ENCODE measurements at places on chromosomes 2 and 18.
A peak's percentile ranks its signal among the peaks of the same experiment; 100 is the strongest.

DNA sequence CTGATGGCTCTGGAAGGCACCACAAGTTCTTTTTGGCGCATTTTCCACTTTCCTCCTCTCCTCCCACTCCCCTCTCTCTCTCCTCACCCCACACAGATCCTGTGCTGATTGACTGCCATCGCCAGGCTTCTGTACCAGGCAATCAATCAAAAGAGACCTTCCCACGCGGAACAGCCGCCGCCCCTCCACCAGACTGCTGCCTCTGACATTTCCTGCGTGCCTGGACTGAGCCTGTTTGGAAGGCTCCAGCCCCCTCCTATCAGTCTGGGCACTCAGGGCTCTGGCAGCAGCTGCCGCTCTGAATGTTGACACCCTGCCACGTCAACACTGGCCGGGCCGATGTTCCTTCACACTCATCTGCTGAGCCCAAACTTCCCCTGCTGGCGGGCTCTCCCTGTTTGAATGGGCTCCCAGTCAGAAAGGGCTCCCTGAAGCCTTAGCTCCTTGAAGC, 467.7 kb downstream of the EPHA4 start:
- no peak for DNase-seq

DNA sequence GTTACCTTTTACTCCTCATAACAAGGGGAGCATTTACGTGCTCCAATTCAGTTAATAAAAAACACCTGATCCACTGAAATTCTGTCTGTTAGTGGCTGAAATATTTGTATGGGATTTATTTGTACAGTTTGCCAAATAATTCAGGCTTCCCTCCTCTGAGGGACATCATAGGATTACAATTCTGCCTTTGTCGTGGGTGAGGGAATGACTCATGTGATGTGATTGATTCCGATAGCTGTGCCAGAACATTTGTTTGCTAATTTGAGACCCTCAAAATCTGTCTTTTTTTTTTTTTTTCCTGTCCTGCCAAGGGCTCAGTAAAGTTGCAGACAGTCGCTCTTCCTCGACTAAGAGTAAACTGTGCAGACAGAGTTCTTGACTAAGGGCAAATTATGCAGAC, 612.6 kb upstream of the CDH2 start:
- DNase-seq = no peak

DNA sequence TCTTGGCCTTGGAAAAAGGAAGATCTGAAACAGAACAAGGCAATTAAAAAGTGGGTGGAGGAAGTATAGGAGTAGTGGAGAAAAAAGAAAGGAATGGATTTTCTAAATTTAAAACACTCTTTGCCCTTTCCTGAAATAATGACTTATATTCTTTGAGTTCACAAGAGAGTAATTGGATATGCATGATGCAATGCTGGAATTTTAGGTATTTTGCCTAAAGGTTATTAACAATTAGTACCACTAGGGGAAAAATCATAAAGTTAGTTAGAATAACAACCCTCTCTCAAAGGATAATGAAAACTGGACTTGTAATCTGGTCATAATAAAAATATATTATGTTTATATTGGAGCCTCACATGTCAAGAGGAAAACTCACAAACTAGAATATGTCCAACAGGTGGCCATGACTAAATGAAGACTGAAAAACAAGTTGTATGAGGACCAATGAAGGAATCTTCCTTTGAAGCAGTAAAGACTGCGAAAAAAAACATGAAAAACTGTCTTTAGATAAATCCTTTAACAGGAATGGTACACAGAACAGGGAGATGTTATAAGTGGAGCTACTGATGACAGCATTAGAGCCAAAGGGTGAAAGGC, 281.8 kb downstream of the NCKAP5 start:
- no peak for DNase-seq

DNA sequence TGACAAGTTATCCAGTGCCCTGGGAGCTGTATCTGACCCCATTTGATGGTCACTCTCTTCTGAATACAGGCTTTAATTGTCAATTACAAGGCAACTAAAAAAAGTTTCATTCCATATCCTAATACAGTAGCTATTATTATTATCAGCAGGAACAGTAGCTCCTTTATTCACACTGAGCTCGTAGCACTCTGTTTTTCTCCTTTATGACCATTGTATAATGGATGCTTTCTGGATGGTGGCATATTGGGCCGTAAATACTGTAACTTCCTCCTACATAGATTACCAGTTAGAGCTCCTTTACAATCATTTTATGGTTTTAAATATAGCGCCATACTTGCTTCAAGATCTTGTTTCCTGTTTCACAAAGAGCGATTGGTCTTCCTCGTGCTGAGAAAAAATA, 1040.3 kb downstream of the TSN start:
- DNase-seq = no peak

- DNase-seq = no peak
Measured at GRCh38 chr2:25362434-25363145, 20.9 kb upstream of the DNMT3A start.

- no peak for DNase-seq
Measured at GRCh38 chr2:20135631-20136050, 84.2 kb upstream of the LAPTM4A start.

DNA sequence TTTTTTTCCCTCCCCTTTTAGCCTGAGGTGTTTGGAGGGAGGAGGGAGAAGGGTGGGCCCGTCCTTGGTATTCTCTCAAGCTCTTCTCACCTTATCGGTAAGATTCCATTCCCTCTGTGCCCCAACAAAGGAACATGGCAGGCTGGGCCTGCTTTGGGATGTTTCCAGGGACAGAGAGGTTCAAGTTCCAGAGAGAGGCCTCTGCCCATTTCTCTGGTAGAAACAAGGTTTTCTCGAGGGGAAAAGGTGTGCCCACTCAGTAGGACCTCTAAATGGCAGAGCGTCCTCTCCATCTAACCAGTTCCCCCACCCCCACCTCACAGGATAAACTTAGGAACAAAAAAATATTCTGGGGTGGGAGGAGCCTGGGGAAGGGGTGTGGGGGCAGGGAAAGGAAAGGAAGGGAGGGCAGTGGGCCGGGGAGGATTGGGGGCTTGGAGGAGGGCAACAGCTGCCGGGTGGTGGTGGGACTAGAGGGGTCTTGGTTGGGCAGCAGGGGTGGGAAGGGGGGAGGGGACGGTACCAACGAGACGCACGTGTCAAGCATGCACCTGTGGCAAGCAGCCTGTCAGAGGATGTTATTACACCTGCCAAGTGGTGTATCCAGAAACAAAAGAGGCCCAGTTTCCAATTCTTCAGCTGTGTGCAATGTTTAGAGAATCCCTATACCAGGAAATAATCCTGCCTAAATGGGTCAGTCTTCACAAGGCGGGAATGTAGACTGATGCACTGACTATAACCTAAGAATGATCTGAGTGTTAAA, 2.1 kb downstream of the PCBP1 start:
- no peak for DNase-seq

DNA sequence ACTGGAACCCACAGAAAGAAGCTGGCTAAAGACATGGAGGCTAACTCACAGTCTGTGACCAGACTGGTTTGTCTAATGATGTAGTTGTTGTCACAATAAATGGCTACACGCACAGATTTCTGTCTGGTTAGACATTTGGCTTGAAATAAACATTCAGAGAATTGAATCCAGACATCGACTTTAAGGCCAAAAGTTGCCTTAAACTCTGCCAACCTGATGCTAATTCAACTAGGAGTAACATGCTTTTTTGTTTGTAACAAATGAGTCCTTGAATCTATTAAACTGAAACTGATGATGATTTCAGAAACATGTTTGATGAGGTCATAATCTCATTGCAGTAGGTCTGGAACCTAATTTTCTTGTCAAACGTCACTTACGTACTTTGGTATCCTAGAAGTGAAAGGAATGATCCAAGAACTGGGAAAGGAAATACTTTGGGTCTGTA, 123.8 kb downstream of the ERBB4 start:
- DNase-seq = no peak

DNA sequence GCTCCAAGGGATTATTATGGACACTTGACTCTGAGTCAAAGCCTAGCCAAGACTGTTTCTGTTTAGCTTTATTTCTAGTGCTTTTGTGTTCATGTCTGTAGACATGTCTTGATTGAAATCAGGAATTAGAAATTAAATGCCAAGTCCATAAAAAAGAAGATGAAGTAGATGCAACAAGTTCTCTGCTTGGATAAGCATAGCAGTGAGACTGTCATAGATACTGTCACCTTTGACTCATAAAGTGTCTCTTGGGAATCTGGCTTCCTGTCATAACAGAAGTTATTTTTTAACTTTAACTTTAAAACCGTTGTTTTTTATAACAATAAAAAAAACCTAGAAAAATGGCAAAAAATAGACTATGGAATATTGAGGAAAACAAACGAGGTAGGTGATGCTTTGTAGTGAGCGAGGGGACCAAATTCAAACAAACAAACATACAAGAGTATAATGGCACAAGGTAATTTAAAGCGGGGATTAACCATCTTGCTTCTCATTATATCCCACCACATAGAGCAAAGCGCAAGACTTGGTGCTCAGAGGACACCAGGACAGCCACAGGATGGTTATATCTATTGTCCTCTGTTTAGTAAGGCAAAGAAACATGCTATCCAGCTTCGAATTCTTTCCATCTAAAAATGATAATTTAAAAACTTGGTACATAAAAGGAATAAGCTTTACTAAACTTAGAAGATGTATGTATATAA, 64.6 kb downstream of the CD226 start:
- DNase-seq = no peak

DNA sequence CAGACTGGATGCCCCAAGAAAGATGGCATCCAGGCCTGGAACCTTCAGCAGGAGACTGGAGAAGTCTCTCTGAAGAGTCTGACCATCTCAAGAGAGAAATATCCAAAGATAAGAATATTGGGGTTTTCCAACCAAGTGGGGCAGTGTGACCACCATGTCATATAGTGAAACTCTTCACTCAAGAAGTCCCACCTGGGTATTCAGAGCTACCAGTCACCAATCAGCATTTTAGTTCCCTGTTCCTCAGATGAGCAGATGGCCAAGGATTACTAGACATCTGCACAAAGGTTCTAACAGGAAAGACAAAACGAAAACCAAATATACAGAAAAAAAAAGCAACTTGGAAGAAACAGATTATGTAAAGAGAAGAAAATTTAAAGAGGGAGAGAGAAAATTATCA, 38.5 kb upstream of the CXCR4 start:
- no peak for DNase-seq

GRCh38 chr18:73462092-73462491, 594.3 kb upstream of the NETO1 start:
- peak; percentile 54 for DNase-seq

- no peak for DNase-seq
Measured at GRCh38 chr2:202378001-202378400, 1.9 kb downstream of the BMPR2 start.

- DNase-seq = peak; percentile 78
Measured at GRCh38 chr2:223549215-223549614, 52.9 kb downstream of the SCG2 start.

DNA sequence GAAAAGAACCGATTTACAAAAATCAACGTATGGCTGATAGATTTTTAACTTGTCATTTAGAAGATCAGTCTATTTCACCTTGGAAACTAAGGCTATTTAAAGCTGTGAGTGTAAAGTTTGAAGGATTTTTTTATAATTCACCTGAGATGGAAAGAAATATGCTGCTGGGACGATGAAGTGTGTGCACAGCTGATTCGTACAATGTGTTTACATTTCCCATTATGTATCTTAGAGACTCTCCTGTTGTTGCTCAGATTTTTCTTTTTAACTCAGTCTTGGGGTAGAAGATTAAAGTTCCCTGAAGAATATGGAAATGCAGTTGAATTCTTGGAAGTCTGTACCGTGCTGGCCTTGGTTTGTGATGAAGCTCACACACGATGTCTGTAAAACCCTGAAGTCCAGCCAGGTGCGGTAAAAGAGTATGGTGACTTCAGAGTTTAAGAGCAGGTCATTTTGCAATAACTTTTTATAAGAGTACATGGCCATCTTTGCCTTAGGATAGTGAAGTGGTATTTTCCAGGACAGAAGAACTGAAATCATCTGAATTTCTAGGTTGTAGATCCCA, 250.1 kb downstream of the PRKCE start:
- no peak for DNase-seq

GRCh38 chr2:14081521-14081920, 551.0 kb upstream of the LRATD1 start:
- no peak for DNase-seq

DNA sequence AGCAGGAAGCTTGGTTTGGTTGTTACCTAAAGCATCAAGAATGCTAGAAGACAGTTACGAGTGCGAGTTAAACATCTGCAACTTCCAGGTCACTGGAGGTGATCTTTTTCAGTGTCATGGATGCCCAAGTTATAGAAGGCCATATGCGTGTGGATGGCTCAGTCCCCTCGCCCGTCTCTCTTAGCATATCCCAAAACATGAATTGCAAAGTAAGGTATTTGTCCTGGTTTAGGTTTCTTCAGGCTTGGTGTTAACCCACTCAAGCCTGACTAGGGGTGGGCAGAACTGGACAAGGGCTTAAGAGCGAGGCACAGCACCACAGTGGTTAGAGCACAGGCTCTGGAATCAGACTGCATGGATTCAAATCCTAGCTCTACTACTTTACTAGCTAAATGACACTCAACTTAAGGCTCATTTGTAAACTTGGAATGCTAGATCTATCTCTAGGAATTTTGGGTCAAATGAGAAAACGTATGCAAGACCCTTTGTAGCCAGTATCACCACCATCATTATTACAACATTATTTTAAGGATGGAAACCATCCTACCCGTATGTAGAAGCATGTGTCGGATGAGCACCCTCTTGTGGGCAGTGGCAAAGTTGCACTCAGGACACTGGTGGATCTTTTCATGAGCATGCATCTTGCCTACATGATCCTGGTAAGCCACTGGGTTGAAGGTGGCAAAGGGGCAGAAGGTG, 11.2 kb downstream of the ZNF142 start:
- peak; percentile 49 for DNase-seq

GRCh38 chr18:7633171-7633570, 66.1 kb downstream of the PTPRM start:
- DNase-seq = no peak

GRCh38 chr2:55176094-55176415, 56.0 kb downstream of the CLHC1 start:
- DNase-seq = no peak

- DNase-seq = no peak
Measured at GRCh38 chr2:66364495-66365333, 70.2 kb upstream of the MEIS1 start.
